Epithelial cell of proximal tubule (primary cell): ENCODE measurements at places on chromosomes 16 and 17. TPM values are rescaled to one million over a fixed set of nuclear protein-coding genes. Genes with fewer than 3 reads are reported as not detected.

Gene OR3A3
- not detected in 2 replicates for total RNA-seq

DNA sequence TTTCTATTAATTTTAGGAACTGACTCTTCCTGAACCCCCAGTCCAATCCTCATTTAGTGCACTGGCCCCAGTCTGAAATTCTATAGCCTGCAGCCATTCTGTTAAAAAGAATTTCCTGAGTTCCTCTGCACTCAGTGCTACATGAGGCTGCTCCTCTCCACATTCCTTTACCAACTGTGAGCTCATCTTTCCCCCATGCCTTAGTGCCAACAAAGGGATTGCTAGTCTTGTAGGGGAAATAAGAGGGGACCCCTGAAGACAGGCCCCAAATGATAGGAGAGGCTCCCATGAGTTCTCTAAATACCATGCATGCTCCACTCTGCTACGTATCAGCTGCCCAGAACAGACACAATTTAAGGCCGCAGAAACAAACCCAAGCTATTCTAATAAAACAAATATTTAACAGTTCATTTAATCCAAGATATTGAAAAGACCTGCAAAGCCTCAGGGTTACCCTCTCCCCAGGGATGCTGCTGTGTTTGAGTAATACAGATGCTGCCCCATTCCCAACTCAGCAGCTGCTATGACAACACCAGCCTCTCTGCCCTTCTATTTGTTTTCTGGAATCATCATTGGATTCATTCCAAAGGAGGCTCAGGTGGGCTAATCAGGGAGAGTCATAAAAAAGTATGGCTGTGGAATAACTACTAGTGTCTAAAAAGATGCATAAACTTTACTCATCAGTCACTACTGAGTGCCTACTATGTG, 228.5 kb downstream of the TOX3 start:
- no peak for DNase-seq

Gene KRTAP2-2
- not detected in 2 replicates for total RNA-seq

Gene BRIP1
- total RNA-seq, result 12.6 and 20.8 TPM in 2 replicates

- peak; percentile 100 for DNase-seq
These were observed 114.9 kb downstream of the TRIM37 start for GRCh38 chr17:58991718-58992331.

GRCh38 chr17:79305768-79306423, 231.3 kb downstream of the ENGASE start:
- no peak for DNase-seq

GRCh38 chr16:51313198-51313597, 162.1 kb upstream of the SALL1 start:
- DNase-seq, result no peak

Gene ALDOC
- total RNA-seq, result 25.4 and 100.0 TPM in 2 replicates

Gene SDK2
- 0.07 and 0.12 TPM in 2 replicates for total RNA-seq

DNA sequence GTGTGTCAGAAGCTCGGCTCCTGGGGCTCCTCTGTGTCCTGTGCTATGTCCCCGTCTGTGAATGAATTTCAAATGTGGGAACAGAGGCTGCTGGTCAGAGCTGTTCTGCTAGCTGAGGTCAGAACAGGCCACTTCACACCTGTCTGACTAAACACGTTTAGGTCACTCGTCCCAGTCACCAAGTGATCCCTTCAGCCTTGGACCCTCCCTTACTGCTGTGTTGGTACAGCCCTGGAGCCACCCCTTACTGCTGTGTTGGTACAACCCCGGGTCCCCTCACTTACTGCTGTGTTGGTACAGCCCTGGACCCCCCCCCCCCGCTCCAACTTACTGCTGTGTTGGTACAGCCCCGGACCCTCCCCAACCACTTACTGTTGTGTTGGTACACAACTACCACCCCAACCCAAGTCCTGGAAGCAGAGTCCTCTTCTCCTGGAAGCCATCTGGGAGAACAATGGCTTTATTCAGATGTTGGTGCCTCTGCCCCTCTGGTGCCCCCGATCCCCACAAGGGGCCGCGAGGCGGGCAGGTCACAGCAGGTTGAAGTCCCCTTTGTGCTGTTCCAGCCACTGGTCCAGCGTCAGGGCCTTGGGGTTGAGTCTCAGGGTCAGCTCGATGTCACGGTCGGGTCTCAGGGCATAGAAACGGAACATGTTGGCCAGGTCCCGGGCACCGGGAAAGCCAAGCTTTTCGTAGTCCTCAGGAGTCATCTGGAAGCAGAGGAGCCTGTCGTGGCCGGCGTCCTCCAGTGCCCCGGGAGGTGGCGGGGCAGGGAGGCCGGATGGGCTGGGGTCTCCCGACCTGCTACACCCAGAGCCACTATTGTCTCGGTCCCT, 13.0 kb downstream of the NMRAL1 start:
- no peak for DNase-seq

DNA sequence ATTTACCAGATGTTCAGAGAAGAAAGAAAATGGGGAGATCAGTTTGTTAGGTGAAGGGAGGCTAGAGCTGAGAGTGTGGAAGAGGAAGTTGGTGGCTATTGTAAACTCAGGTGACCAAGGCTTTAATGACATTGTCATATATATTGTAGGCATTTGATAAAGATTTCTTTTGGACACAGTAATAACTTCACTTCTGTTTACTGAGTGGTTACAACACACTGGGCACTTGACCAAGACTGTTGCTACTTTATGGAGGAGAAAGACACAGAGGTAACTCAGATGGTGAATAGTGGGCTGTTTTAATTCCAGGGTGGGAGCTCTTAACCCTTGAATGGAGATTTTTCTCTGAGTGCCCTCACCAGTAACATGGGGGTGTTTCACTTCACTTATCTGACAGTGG, 46.0 kb downstream of the TNRC6A start:
- no peak for DNase-seq

Gene MOSMO
- total RNA-seq, result 2.4 and 8.0 TPM in 2 replicates
